Fibroblast of upper back skin (primary cell): ENCODE measurements at places on chromosomes 12 and 14.

GRCh38 chr12:50057000-50057841 lies at the start of gene ASIC1:
Gene ASIC1 (plus strand): TSS chr12:50057596. CDS start chr12:50058767, 1,171 bp downstream.
- DNase-seq, result peak; percentile 60

DNA sequence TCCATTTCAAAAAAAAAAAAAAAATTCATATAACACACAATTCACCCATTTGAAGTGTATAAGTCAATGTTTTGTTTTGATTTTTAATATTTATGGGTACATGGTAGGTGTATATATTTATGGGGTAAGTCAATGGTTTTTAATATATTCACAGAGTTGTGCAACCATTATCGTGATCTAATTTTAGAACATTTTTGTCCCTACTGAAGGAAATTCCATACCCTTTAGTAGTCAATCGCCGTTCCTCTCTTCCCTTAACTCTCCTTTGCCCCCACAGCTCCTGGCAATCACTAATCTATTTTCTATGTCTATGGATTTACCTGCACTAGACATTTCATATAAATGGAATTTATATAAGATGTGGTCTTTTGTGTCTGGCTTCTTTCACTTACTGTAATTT lies 92.8 kb downstream of the TRAFD1 start:
- no peak for DNase-seq

- DNase-seq, result no peak
These were observed 268.7 kb downstream of the ZFP36L1 start for GRCh38 chr14:68523989-68524725.

DNA sequence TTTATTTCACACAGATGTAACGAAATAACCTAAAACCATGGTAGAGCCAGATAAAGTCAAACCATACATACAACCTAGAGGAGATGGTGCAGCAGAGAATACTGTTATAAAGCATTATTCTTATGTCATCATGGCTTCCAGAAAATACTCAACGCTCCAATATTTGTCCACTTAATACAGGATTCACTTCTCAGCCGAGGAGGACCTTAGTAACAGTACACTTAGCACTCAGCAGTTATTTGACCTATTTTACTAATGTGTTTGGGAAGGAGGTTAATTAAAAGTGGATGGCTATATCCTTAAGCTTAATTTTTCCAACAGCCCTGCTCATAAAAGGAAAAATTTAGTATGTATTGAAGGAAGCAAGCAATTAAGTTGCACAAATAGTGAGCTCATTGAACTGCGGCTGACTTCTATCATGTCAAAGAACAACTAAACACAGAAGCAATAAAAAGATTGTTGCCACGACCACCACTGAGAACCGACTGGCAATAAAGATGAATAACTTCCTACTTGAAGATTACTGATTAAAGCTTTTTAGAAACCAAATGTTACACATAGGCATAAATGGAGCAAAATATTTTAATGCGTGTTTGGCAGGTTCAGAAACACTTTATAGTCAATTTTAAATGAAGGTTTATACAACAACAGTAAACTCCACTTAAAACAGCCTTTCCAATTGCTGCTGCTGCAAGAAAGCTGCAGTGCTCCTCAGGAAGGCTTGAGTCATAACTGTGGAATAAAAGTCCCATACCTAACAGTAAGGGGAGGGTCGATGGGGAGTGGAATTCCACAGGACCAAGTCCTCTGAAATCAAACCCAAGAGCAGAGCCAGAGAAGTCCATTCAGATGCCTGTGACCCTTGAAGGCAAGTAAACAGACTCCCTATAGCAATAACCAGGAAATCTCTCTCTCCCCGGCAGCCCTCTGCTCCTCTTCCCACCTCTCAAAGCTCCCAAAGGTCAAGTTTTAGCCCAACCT lies 218.9 kb upstream of the CDKN3 start:
- peak; percentile 37 for DNase-seq

- no peak for DNase-seq
These were observed 17.9 kb upstream of the RAB35 start for GRCh38 chr12:120134307-120134980.

DNA sequence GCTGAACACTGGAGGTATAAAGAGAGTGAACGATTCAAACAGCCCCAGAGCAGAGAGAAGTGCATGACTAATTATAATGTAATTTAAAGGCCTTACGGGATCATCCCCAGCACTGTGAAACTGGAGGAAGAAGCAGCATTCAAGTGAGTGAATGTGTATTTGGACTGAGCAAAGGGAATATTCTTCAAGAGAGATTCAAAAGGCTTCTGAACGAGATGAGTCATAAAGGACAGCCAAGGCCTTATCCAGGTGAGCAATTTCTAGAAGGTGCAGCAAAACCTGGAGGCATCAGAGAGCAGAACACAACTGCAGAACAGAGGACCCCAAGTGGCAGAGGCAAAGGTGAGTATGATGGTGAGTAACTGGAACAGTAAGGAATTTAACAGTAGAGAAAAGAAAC lies 127.2 kb downstream of the BCAT1 start:
- DNase-seq, result peak; percentile 69

DNA sequence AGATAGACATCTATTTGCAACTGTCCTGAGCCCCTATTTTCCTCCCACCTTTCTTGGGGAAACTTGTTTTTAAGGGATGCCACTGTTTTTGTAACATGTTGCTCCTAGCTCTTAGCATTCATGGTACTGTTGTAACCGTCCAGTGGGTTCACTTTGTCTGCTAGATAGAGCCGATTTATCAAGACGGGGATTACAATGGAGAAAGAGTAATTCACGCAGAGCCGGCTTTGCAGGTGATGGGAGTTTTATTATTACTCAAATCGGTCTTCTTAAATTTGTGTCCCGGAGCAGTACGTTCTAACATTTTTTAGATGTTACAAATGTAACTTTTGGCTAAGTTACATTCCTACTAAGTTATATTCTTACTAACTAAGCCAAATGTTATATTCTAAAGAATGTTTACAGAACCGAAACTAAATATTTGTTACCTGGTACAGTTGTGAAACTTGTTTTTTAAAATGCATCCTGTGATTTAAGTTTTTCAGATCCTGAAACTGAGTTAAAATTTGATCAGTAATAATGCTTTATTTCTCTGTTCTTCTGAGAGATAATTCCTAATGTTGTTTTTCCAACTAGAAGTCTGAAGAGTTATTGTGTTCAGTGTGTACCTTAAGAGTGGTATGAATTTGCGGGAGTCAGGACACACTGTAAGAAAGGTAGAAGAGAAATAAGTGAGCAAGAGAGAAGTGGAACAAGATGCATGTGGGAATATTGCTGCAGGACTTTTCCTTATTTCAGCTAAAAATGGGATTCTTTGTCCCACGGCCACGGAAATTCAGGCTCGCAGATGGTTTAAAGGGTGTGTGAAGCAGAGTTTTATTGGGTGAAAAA lies 20.6 kb upstream of the CLEC2D start:
- DNase-seq, result no peak

DNA sequence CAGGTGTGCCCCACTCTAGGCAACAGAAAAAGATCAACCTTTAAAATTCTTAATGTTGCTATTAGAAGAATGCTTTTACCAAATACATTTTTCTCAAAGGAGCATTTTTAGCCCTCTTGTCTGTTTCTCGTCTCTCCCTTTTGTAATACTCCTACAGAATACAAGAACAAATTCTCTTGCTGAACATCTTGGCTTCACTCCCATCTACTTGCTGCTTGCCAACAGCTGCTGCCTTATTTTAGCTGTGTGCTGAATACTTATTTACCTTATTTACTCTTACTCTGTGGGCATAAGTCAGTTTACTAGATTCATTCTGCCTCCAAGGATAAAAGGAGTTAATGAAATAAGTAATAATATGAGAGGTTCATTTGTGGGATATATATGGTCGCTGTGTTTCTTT lies 70.8 kb downstream of the POLR3B start:
- DNase-seq, result peak; percentile 5

- DNase-seq, result no peak
These were observed 1559.9 kb upstream of the FLRT2 start for GRCh38 chr14:83969998-83970397.

- DNase-seq, result no peak
These were observed 110.2 kb downstream of the PPP2R5E start for GRCh38 chr14:63432888-63433552.

DNA sequence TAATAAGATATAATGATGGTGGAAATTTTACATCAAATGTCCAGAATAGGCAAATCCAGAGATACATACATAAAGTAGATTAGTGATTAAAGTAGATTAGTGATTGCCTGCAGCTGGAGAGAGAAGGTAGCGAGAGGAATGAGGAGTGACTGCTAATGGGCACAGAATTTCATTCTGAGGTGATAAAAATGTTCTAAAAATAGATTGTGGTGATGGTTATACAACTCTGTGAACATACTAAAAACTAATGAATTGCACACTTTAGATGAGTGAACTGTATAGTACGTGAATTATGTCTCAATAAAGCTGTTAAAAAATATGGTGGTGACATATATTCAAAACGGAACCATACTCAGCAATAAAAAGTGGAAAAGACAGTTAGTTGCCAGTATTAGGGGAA lies 41.7 kb downstream of the PPP2R5E start:
- DNase-seq, result no peak

GRCh38 chr14:39369029-39369428 lies 63.2 kb downstream of the FBXO33 start:
- no peak for DNase-seq

DNA sequence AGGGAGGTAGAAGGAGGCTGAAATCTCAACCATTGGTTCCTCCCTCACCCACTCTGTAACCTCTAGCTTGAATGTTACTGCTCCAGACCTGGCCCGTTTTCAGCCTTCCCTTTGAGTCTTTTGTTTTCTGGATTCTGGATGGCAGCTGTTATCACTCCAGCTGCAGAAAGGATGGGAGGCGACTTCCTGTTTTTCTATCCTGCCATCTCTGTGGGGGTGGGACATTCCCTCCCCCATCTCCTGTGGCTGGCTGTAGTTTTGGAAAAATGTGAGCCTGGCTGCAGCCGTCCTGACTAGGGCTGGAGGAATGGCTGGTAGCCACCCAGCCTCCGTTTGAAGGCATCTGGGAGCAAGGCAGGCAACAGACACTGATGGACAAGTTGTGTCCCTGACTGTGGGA lies 2.9 kb upstream of the PPFIBP1 start:
- peak; percentile 76 for DNase-seq

- peak; percentile 63 for DNase-seq
These were observed 149.0 kb upstream of the IGF1 start for GRCh38 chr12:102629262-102629888.

DNA sequence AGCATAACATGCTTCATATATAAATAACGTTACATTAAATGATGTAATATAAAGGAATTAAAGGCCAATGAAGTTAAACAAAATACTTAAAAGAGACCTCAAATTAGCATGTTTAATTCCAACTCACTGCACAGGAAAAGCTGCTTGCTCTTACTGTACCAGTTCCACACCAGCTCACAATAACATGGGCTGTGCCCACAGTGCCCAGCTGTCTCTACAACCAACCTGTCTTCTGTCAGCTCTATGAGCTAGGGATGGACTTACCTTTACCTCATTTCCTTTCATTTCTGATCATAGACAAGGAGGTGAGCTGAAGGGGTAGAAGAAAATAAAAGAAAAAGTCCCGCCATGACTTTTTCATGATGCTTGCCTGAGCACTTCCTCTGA lies 64.8 kb downstream of the NKX2-1 start:
- DNase-seq, result no peak

DNA sequence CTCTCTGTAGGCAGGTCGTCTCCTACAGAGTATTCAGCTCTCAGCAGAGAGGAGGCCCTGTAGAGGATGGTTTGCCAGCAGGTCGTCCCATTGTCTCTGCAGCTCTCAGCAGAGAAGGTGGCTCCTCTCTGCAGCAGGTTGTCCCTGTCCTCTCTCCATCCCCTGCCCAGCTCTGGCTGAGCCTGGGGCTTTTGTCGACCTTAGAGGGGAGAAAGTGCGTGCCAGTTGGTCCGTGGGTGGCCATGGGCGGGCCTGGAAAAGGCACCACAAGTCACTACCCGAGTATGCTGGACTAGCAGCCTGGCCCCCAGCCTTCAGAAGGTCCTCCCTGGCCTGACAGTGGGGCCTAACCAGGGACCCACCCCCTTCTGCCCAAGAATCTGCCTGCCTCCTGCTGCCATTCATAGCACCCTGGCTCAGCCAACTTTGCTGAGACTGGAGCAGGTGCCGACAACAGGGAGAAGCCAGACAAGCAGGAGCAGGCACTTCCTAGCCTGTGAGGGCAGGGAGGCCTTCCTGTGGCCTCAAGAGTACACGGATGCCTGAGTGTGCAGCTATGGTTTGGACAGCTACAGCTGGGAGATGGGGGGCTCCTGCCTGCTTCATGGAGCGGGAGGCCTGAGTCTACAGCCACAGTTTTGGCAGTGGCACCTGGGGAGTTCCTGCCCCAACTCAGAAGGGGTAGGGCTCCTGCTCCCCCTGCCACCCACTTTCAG lies 59.7 kb upstream of the KCNH3 start:
- no peak for DNase-seq

DNA sequence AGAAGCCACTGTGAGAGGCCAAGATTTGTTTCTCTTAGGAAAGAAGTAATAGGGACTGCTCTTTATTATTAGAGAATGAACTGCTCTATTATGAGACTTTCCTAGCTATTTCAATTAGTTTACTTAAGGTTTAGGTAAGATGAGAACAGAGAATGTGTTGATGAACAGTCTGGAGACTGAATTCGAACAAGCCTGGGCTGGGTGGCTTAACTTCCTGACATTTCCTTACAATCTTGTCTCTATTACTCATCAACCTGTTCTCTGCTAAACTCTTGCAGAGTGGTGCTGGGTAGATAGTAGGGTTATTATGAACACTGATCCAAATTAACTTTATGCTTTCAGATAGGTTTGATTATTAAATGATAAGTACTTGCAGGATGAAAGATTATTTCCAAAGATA lies 31.2 kb downstream of the SLC15A5 start:
- DNase-seq, result no peak

- DNase-seq, result no peak
These were observed 3.4 kb upstream of the DLGAP5 start for GRCh38 chr14:55194656-55195355.

- no peak for DNase-seq
These were observed 16.0 kb downstream of the FIGNL2 start for GRCh38 chr12:51832354-51833107.

DNA sequence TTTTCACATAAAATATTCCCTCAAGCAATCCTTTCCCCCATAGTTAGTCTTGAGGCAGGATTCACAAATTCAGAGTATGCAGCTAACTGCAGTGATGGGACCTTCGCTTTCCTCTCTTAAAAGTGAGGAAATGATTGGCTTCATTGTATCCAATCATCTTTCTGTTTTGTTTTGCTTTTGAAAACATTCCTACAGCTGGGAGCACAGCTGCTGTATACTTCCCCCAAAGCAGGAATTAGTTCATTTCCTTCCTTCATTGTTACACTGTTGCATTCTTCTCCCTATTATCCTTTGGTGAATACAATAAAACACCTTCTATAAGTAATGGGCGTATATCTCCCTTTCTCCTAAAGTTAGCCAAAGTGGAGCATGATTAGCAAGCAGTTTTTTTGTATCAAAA lies 9.4 kb upstream of the GAS2L3 start:
- no peak for DNase-seq

- no peak for DNase-seq
These were observed 87.7 kb downstream of the TMEM30B start for GRCh38 chr14:61193476-61193875.

GRCh38 chr14:53265025-53265424 lies 111.9 kb upstream of the DDHD1 start:
- no peak for DNase-seq
